ENCODE measurements at places on chromosomes 1 and 21. TPM values are rescaled to one million over a fixed set of nuclear protein-coding genes. Genes with fewer than 3 reads are reported as not detected.

PTBP2 gene
- total RNA-seq: 48.1 TPM

E2F2 gene
- 37.1 TPM for total RNA-seq

- peak; percentile 61 for DNase-seq
These were observed 75.6 kb upstream of the ROR1 start for GRCh38 chr1:63698001-63698838.

DNA sequence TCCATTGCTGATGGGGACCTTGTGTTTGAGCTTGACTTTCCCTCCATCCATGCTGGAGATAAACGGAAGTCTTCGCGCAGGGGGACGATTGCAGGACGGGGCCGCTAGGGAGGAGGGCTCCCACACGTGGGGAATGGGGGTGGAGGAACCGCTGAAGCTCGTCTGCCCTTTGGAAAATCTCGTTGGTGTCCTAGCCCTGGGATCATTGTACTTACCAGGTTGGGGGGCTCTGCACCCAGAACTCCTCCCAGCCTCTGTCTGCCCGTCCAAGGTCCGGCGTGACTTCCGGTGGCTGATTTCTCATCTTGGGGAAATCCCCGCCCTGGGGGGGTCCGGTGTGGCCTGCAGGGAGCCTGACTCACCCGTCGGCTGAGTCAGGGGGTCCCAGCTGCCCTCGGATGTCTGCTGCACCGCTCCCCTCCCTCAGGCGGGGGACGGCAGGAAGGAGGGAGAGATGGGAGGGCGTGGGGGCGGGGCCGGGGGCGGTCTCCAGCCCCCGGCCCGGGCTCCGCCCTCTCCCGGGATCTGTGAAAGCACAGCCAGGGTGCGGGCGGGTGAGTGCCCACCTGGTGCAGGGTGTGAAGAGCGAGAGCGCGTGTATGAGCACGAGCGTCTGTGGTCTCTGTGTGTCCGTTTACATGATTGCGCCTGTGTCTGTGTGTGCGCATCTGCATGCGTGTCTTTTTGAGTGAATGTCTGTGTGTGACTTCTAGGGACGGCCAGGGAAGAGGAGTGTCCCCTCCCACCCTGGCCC, 35.8 kb downstream of the PIK3CD start:
- peak; percentile 98 for DNase-seq

DNA sequence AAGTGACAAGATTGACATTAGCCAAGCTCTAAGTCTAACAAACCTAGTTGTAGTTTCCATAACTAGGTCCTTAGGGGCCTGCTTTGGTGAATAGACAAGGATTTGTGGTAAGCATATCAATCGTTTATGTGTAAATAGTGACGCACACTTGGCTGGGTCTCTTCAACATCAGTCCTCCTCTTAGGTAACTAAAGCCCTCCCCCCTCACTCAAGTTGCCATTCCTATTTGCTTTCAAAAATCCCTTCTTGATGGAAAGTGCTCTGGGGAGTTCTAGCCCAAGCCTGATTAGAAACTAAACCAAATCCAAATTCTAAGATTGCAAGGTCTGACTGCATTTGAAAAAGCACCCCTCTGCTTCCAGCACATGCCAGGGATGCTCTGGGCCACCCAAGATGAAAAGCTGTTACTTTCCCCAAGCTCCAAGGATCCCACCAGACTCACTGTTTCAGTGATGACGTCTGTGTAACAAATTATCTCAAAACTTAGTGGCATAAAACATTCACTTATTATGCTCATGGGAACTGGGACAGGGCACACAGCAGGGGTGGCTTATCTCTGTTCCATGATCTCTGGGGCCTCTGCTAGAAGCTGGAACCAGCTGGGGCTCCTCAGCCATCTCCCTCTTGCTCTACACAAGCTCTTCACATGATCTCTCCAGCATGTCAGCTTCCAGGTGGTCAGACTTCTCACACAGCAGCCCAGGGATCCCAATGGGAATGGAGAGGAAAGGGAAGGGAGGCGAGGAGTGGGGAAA, 74.1 kb downstream of the RRAGC start:
- peak; percentile 69 for DNase-seq

MIXL1 gene
- total RNA-seq: not detected

GRCh38 chr21:27104846-27105431, 138.1 kb upstream of the ADAMTS5 start:
- peak; percentile 28 for DNase-seq

GRCh38 chr21:29671728-29672127, 268.1 kb downstream of the GRIK1 start:
- no peak for DNase-seq

- DNase-seq: no peak
These were observed 384.7 kb downstream of the LRRIQ3 start for GRCh38 chr1:73813236-73813635.

DNA sequence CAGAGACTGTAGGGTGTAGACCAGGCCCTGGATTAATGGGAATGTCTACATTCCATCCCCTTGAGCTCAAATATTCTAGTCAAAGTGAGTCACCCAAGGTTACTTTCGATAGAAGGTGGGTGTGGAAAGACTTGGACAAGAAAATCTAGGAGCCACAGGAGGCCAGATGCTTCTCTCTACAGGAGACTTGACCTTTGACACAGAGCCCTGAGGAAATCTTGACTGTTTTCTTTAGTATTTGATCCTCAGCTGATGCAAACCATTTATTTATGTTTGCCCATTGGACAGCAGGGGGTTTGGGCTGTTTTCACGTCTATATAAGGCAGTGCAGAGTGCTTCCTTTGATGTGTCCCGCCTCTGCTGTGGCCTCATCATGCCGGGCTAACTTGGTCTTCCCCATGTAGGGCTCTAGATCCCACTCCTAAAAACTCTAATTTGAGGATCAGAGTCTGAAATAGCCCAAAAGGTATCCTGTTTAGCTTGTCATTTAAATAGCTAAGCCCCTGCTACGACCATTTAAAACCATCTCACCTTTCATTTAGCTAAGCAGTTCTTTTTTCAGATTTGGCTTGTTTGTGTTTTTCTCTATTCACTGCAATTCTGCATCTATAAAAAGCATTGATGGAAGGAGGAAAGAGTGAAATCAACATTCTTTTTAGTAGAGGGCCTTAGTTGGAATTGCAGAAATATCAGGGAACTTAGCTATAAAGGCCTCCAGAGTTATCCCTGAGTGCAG, 15.5 kb upstream of the MAP3K7CL start:
- DNase-seq: peak; percentile 75

GRCh38 chr1:41486371-41487125, 2.1 kb upstream of the EDN2 start:
- DNase-seq: peak; percentile 77

NHLH2 gene
- total RNA-seq: 0.34 TPM

GRCh38 chr1:203657748-203658134, 31.1 kb downstream of the ATP2B4 start:
- DNase-seq: no peak

TINAGL1 gene
- 39.1 TPM for total RNA-seq

- no peak for DNase-seq
These were observed 19.3 kb upstream of the POFUT2 start for GRCh38 chr21:45306832-45307571.

DNA sequence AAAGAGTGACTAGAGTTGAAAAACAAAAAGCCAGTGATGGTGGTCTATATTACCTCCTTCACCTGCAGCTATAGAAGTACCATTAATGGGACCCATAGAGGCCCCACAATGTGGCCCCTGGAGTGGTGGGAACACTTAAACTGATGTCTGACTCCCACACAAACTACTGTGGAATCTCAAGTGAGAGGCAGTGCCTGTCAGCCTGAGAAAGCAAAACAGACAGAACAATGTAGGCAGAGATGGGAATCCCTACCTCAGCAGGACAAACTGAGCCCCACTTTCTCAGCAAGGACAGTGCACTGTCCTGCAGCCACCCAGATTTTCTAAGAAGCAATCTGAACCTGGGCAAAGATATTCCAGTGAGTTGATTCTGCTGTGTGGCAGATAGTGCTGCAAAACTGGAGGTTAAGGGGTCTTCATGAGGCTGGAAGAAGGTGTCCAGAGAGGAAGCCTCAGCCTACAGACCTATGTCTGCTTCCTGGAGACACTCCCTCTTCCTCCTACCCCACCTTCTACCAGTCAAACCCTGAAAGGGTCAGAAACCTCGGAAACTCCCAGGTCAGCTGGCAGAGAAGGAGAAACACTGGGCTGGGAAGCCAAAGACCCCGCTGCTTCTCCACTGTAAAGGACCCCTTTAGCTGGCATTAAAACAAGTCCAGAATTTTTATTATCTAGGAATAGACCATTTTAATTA, 228.7 kb downstream of the C1orf94 start:
- DNase-seq: no peak

GRCh38 chr1:234647758-234648157, 37.8 kb upstream of the IRF2BP2 start:
- DNase-seq: peak; percentile 28

DNA sequence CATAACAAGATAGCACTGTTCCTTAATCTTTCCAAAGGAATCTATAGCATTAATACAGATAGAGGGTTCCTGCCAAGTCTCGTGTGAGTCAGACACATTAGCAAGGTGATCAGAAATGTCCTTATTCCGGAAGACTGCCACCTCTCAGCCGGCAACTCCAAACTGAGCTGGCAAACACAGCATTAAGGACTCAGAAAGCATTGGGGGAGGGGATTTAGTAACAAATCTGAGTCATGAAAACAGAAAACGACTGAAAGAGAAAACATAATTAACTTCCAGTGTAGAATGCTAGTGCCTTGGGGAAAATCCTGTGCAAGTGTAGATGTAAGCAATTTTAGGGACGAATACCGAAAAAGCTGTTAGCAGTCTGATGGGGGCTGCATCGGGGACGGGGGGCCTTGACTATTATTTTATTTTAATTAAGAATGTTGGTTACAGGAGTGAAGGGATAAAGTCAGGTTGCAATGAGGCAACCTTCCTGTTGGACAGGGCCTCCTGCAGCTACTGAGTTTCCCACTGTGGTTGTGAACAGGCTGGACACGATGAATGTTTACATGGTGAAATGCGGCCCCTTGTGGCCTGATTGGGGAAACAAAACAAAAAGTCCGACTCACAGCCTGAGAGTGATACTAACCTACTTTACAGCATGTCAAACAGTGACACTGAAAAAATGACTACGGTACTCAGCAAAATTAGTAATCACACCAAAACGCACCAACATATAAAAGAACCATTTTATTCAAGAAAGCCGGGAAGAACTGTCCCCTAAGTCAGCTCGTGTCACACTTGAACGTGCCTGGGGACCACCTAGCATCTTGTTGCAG, 20.7 kb downstream of the MIS18A start:
- DNase-seq: peak; percentile 87

DNA sequence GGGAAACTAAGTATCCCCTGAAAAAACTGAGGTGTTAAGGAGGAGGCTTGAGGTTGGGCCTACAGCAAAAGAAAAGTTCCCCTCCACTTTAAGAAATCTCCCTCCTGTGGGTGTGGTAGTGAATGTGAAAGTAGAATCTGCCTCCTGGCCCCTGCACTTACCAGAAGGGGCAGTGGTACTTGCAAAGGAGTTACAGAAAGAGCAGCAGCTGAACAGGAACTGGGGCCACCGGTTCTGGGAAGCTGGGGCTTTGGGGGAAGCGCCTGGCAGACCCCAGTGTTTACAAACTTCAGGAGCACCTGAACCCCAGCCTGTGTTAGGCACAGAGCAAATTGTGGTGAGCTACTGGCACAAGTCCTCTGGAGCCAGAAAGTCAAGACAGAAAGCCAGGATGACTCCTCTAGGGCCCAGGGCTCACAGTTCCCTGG, 250.2 kb upstream of the FGGY start:
- DNase-seq: no peak

PIGR gene
- total RNA-seq: not detected

CNTN2 gene
- total RNA-seq: not detected

ARHGAP29 gene
- total RNA-seq: 54.9 TPM

GRCh38 chr1:5617546-5617945, 374.7 kb downstream of the NPHP4 start:
- no peak for DNase-seq

CTSE gene
- not detected for total RNA-seq

GRCh38 chr1:168811176-168811575, 82.2 kb upstream of the DPT start:
- DNase-seq: peak; percentile 4

OR10X1 gene
- total RNA-seq: not detected

- DNase-seq: no peak
These were observed 20.4 kb upstream of the SDE2 start for GRCh38 chr1:226019572-226019971.

GRCh38 chr21:31750843-31751242, 18.9 kb upstream of the SCAF4 start:
- peak; percentile 61 for DNase-seq

- peak; percentile 15 for DNase-seq
These were observed 154.6 kb downstream of the C1orf94 start for GRCh38 chr1:34331020-34331926.

FAM72B gene
- 23.1 TPM for total RNA-seq

DNA sequence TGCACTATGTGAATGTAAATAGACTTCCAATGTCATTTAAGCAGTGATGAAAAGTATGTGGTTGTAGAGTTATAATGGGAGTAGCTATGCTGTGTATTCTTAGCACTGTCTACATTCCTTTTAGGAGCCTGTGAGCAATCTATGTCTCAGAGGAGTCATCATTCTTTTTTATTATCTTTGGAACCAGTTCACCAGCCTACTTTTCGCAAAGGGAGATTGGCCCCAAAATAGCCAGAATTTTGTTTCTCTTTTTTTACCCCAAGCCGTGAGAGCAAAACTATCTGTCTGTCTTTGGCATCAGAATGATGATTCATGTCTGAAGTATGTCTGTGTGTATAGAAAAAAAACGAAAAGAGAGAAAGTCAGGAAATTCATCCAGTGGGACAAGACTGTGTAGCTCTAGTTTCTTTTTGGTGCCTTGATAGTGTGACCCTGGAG, 44.2 kb downstream of the OSBPL9 start:
- DNase-seq: peak; percentile 90

GRCh38 chr1:233439721-233440120, 112.2 kb downstream of the MAP3K21 start:
- DNase-seq: no peak

DNA sequence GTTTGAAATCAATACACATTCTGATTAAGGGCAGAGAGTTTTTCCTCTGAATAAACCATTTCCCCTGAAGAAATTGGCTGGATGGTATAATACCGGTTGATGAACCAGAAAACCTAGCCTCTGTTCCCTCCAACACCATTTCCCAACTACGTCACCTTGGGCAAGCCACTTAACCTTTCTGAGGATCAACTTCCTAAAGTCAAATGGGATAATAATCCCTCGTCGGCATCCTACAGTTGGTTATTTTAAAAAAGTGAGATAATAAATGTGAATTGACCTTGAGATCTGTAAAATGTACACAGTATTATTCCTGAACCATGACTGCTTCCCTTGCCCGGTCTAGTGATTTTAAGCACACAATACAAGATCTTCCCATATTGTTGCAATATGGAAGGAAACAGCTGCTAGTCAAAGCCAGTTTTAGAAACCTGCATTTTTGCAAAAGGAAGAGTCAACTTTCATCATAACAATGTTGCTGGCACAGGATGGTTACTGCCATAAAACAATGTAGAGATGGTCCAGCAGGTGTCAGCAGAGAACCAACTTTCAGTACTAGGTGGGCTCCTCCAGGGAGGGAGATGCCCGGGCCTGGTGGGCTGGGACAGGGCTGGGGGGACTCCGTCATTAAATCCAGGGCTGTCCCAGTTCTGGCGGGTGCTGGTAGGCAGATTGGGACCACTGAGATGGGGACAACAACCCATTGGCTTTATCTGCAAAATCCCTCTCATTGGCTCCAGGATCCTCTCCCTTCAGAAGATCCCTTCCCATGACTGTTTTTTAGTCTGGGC, 5.2 kb upstream of the HLX start:
- peak; percentile 46 for DNase-seq

VHLL gene
- total RNA-seq: not detected

GRCh38 chr1:177472567-177472966, 301.8 kb downstream of the BRINP2 start:
- no peak for DNase-seq

VPS26C gene
- 60.5 TPM for total RNA-seq

PLXNA2 gene
- total RNA-seq: 3.3 TPM

Measured in Daoy (cell line).